NK-92 treated with Interleukin-12 subunit alpha and Interleukin-12 subunit beta, amount 100 ng/mL, for 24 hours (cell line): ENCODE measurements at places on chromosomes 3 and 15.

- no peak for DNase-seq
Observed at GRCh38 chr3:186381424-186382216, 19.6 kb upstream of the DGKG start.

- DNase-seq: no peak
Observed at GRCh38 chr3:167054926-167055325, 325.2 kb downstream of the ZBBX start.

DNA sequence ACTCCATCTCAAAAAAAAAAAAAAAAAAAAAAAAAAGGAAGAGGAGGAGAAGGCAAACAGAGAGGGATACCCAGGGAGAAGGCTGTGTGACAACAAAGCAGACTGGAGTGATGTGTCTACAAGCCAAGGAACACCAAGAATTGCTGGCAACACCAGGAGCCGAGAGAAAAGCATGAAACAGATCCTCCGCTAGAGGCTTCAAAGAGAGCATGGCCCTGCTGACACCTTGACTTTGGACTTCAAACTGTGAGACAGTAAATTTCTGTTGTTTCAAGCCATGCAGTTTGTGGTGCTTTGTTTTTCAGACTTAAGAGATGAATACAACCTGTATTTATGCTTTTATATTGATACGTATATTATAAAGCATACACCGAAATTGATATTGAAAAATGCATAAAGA is 74.3 kb upstream of the TRA2B start:
- no peak for DNase-seq

DNA sequence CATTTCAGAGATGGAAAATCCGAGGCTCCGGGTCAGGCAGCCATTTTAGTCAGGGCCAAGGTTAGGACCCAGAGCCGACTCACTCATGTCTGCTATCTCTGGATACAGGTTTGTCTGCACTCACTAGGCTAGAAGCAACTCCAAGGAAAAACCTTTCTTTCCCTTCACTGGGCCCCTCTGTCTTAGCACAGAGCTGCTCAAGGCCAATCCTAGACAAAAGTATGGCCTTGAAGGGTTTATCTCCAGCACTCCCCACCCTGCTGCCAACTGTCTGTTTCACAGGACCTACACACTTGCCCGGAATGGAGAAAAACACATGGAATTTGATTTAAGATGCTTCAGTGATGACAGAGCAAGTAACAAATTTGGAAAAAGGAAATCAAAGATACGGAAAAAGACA is 25.6 kb downstream of the ACAN start:
- DNase-seq: no peak

DNA sequence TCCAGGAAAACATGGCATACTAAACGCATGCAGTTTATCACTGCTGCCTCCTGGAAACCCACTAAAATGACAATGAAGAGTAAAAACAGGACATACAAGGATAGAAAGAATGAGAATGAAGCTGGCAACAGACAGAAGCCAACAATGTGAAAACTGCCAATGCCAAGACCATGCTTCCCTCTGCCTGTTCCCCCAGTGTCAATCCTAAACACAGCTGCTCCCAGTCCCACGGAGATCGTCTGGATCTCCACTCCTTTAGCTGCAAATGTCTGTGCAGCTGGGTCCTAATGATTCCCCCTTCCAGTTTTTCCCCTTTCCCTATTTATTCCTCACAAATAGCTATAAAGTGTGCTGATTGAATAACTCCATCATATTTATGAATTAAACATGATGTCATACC is 16.1 kb downstream of the LEO1 start:
- no peak for DNase-seq

GRCh38 chr3:31714495-31715280 is 182.0 kb downstream of the STT3B start:
- no peak for DNase-seq

- no peak for DNase-seq
Observed at GRCh38 chr3:56754741-56755417, 46.9 kb downstream of the ARHGEF3 start.

DNA sequence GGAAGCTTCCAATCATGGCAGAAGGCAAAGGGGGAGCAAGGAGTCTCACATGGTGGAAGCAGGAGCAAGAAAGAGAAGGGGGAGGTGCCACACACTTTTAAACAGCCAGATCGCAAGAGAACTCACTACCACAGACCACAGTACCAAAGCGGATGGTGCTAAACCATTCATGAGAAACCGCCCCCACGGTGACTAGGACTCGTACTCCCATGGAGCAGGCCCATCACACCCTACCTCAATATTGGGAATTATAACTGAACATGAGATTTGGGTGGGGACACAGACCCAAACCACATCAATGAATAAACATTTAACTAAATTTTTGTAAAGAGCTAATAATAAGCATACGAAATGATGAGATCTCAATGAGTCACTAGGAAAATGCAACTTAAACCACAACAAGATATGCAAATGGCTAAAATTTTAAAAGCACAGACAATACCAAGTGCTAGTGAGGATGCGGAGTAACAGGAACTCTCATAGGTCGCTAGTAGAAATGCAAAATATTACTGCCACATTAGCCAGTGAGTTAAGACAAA is 10.0 kb downstream of the MRPS25 start:
- DNase-seq: no peak
